ENCODE measurements at places on chromosomes 7 and 10.
A peak's percentile ranks its signal among the peaks of the same experiment; 100 is the strongest.

DNA sequence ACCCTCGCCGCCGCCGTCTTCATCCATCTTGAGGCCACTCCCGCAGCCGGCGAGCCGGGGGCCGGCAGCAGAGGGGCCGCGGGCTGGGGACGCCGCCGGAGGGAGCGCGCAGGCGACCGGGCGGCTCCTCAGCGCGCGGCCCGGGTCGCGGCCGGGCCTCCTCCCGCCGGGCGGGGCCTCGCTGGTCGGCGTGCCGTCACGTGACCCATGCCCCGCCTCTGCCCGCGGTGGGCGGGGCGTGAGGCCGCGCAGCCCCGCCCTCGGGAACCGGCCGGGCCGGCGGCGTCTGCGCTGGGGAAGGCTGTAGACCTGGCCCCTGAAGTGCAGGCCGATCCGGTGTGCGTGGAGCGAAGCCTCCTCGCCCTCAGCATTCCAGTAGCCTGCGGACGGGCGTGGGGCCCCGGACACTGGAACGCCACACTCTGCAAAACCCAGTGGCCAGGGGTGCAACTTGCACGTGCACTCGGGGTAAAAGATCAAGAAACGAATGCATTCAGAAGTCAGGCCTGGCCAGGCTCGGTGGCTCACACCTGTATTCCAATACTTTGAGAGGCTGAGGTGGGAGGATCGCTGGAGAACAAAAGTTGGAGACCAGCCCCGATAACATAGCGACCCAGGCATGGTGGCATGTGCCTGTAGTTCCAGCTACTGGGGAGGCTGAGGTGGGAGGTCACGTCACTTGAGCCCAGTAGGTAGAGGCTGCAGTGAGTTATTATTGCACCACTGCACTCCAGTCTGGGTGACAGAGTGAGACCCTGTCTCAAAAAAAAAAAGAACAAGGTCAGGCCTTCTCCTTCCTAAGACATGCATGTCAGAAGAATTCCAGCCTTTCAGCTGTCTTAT, at the start of gene CYTH3:
Gene CYTH3, minus strand, starts transcription at position 144 of the 843 bp plus-strand sequence. Its CDS starts 117 bp downstream, at position 27.
- DNase-seq, result peak; percentile 98

DNA sequence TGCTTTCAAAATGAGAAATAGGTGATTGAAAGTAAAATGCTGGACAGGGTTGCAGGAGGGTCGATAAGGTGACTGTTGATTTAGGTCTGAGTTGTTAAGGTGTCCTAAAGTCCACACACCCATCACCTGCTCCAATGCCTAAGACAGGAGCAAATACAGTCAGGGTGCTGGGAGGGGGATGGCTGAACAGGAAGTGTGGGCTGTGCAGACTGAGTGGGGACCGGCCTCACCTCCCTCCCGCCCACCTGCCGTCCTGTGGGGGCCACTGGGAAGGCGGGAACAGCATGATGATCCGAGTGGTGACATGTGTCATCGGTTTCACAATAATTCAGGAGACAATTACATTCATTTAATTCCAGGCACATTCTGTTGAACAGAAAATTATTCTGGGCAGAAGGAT, 260.8 kb downstream of the DNAJB6 start:
- no peak for DNase-seq

GRCh38 chr7:74401137-74401859, 52.4 kb upstream of the GTF2IRD1 start:
- peak; percentile 72 for DNase-seq

DNA sequence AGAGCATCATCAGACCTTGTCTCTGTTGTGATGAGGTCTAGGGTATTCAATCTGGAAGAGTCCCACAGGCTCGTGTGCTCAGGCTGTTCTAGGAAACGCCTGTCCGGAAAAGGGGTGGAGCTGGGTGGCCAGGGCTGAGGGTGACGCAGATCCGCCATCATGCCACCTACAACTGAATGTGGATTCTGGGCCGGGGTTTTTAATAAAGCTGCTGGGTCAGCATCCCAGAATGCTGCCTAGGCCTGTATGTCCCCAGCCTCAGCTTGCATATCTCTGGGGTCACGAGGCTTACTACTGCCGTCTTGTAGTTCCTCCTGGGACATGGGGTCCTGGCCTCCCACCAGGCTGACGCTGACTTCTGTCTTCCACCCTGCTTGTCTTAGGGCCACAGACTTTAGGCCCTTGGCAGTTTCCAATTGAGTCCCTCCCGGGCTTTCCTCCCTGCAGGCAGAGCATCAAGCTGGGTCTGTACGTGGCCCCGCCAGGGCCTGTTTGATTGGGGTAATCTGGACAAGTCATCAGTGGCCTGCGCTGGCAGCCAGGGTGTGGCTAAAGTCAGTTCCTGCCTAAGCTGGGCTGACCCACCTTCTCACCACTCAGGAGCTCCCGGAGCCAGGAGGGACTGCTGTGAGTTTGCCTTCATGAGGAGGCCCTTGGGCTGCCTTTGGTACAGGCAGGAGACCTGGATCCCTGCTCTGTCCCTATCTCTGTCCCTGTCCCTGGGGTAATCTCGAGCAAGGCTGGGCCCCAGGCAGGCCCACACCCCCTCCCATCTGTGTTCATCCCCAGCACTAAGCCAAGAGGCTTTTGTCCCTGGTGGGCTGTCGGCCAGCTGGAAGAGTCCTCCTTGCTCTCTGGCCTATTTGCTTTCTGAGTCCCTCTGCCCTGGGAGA, 79.9 kb downstream of the ZMIZ1 start:
- peak; percentile 72 for DNase-seq

- DNase-seq, result no peak
Observed at GRCh38 chr7:66304536-66304935, 99.4 kb downstream of the TPST1 start.

Measured in cerebellum (tissue), 4 donors.